Stimulated activated CD8-positive, alpha-beta memory T cell treated with anti-CD3 and anti-CD28 coated beads, Interleukin-7, amount 100 ng/mL, for 24 hours (primary cell): ENCODE measurements at places on chromosomes 13 and 19.

- peak; percentile 22 for DNase-seq
Measured at GRCh38 chr13:31742097-31742734, 2.9 kb downstream of the RXFP2 start.

GRCh38 chr13:44438234-44438579 lies 64.6 kb downstream of the SERP2 start:
- DNase-seq, result no peak

DNA sequence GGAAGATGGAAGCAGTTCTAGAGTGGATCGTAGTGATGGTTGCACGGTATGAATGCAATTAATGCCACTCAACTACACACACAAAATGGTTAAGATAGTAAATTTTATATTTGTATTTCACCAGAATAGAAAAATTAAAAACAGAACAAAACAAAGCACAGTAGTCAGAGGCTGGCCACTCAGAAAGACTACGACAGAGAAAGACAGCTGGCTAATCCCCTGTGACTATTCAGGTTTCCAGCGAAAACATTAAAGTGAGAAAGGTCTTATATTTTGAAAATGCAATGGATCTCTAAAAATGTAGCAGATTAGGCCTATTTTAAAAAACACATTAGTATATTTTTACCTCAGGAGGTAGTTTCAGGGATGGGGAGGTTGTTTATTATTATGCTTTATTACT lies 131.3 kb upstream of the POSTN start:
- DNase-seq, result no peak

DNA sequence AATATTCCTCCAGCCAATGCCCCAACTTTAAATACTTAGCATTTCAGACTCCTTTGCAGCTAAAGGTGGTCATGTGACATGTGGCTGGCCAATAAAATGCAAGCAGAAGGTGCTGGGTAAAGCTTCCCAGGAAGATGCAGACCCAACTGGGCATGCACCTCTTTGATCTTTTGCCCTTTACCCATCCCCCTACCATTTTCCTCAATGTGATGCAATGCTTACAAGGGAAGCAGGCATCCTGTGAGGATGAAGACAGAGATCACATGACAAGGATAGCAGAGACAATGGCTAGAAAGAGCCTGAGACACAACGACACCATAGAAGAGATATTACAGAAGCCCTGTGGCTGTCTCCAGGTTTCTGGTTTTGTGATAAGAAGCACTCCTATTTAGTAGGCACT lies 2.1 kb upstream of the WASF3 start:
- DNase-seq, result no peak

DNA sequence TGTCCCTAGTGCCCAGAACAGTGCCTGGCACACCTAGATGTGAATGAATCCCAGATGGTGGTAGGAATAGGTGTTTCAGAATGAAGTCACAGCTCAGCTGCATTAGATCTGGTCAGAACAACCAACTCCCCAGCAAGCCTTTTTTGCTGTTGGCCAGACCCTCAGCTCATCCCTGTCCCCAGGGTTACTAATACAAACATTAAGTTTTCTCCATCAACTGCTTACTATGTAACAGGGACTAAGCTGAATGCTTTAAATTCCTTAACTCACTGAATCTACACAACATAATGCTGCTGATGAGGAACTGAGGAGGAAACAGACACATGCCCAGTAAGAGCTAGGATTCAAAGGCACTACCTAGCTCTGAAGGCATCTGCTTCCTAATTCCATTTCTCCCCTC lies 18.8 kb downstream of the SMG9 start:
- no peak for DNase-seq

DNA sequence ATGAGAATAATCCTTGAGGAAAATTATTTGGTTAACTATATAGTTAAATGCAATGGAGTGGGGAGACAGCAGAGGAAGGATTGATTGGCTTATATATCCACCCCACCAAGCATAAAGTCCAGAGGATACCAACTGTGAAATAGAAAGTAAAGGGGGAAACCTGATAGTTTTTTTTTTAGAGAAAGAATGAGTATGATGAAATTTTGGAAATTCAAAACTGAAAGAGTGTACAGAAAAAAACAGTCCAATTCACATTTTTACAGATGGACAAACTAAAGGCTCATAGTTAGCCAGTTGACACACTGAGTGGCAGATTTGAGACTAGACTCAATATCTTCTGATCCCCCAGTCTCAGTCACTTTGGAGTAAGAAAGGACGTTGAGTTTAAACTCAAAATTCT lies 51.1 kb downstream of the FNDC3A start:
- DNase-seq, result no peak

DNA sequence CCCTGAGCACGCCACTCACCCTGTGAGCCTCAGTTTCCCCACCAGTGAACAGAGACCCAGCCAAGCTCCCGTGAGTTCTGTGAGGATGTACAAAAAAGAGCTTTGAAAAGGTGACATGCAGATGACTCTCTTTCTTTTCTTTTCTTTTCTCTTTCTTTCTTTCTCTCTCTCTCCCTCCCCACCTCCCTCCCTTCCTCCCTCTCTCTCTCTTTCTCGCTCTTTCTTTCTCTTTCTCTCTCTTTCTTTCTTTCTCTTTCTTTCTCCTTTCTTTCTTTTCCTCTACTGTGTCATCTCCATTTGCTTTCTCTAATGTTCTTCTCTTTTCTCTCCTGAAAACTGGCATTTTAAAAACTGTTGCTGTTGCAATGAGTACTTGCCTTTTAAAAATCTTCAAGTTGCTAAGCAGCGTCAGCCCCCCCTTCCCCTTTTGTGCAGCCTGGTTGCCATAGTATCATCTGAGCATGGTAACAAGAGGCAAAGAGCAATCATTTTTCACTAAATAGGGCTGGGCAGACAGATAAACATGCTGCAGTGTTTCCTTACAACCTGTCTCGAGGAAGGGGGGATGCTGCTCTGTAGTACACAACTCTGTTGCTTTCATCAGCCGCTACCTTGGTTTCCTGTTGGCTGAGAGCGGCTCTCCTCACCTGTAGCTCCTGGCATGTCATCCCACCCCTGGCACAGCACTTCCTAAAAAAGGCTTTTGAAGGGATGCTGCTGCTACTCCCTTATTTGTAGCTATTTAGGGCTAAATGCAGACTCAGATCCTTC lies 108.7 kb upstream of the MBNL2 start:
- no peak for DNase-seq

GRCh38 chr19:44719262-44719701 lies 20.3 kb downstream of the CEACAM16 start:
- DNase-seq, result no peak

DNA sequence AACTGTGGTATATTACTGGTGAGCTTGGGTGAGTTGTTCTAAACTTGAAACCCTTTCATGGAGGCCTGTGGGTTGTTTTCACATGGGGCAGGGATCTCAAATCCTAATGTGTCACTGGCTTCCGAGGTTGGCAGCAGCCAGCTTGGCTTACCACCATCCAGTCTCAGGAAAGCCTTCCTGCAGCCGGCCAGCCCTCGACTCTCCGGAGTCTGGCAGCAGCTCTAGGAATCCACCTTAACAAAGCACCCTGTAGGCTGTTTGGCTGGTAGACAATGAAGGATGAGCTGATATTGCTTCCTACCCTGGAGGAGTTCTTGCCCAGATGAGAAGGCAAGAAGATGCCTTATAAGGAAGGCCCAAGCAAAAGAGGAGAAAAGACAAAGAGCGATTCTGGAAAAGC lies 188.3 kb downstream of the KLF12 start:
- no peak for DNase-seq

DNA sequence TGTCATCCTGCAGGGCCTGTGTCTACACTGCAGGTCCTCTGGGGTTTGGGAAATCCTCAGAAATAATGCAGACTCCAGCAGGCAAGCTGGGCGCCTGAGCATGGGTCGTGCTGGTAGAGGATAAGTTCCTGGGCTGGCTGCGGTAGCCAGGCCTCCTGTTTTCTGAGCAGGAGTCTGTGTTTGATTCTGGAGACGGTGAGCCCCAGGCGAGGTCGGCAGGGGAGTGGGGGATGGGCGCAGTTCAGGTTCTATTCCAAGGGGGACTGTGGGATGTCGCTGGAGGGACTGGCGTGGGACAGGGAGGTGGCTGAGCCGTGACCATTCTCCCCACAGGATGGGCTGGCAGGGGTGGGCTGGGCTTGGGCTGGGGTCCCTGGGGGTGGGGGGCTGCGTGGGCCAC lies 154.7 kb downstream of the KDM4B start:
- DNase-seq, result no peak

- DNase-seq, result no peak
Measured at GRCh38 chr19:40688987-40689338, 1.5 kb downstream of the NUMBL start.

GRCh38 chr19:40623403-40624251 lies 22.5 kb downstream of the LTBP4 start:
- no peak for DNase-seq

- DNase-seq, result no peak
Measured at GRCh38 chr13:50573066-50573465, 270.4 kb downstream of the DLEU7 start.

GRCh38 chr13:35512271-35512920 lies 35.9 kb upstream of the MAB21L1 start:
- DNase-seq, result no peak

- DNase-seq, result no peak
Measured at GRCh38 chr19:1840541-1841115, 7.7 kb downstream of the REXO1 start.

DNA sequence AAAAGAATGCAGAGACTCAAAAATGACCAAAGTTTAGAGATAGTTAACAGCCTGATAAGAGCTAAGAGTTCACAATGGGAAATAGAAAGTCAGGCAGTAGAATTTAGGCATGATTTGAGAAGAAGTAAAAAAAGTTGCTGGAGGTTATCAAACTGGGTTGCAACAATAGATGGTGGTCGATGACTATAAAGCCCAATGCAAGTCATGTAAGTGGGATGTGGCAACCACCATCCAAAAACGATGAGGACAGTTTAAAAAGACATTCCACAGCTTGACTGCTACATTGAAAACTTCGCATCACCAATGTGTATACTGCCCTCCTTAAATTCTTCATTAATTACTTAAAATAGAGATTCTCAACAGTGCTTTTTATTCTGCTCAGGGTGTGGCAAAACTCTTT lies 19.7 kb downstream of the ELF1 start:
- DNase-seq, result no peak

- no peak for DNase-seq
Measured at GRCh38 chr19:2494084-2494446, 18.1 kb downstream of the GADD45B start.

- DNase-seq, result no peak
Measured at GRCh38 chr19:48443256-48443655, 2.5 kb upstream of the GRWD1 start.

DNA sequence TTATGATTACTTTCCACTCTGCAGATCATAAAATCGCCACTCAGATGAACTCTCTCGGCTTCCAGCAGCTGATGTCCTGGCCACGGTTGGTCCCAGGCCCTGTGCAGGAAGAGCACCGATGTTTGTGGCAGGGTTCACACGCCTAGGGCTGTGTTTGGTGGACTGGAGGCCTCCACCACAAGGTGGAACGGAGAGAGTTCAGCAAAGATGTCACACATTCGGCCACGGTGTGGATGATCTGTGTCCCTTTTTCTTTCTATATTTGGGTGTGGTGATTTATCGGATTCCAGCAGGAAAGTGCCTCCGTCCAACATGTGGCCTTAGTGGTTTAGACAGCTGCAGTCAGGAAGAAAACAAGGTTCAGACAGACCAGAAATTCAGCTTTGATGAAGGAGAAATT lies 521 bp upstream of the SHISA2 start:
- no peak for DNase-seq

DNA sequence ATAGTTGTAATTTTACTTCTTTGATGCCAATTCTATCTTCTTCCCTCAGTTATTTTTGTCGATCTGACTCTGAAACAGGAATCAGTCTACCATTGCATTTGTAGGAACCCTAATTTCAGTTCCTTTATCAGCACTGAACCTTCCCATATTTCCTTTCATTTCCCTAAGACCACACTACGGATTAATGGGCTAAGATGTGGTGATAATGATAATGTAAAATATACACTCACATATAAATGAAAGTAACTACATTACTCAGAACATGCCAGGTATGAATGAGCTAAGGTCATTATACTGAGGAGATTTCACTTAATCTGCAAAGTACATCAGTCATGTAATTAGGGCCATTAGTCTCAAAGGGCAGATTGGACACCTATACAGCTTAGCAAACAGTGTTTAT lies 60.2 kb upstream of the RFC3 start:
- DNase-seq, result no peak

DNA sequence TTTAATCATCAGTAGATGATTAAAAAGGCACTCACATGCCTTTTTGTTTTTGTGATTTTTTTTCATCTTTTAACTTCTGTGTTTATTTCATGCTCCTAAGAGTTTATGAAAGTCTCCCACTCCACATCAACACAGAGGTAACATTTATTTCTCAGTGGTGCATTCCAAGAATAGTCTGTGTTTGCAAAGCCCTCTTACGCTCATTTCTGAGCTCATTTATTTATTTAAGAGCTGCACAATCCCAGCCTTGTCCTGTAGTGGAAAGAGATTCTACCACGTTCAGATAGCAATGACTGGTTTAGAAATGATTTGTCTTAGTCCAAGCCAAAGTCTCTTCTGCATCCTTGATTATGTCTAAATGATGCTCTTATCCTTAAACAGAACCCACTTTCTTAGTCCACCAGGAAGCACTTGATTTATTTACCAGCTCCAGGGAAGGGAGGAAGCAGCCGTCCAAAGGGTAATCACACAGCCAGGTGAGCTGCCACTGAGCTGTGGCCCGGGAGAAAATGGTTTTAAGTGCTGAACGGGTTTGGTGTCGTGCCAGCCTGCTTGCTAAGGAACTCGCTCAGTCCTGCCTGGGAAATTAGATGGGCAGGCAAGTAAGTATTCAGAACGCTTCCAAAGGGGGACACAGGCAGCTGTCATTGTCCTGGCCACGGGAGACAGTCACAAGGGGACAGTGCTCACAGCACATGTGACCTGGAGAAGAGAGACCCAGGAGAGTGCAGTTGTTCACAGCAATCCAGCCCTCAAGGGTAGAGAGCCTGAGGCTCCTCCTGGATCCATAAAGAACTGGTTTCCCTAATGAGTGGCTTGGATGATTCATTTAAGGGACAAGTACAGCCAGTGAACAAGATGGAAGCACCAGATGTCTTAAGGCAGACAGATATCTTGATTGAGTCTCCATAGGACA lies 131.8 kb upstream of the WASF3 start:
- DNase-seq, result no peak

DNA sequence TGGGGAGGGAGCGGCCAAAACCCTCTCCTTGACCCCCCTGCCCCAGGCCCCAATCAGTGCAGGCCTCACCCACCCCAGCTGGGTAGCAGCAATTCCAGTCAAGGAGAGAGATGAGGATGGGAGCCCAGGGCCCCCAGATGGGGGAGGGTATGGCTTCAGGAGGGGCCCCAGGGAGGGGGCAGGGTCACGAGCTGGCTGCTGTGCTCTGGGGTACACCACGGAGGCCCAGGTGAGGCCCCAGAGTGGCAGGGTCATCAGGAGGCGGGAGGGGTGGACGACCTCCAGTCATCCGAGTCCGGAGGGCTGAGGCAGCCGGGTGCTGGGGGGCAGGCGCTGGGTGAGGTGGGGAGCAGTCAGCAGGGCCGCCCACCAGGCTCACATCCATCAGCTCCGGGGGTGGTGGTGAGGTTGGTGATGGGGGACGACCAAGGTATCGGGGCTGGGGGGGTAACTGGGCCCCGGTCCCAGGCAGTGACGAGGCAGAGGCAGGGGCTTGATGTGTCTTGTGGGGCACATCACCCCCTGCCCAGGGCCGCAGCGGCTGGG lies 8.4 kb downstream of the DYRK1B start:
- no peak for DNase-seq

- no peak for DNase-seq
Measured at GRCh38 chr13:110234532-110234931, 72.4 kb downstream of the COL4A1 start.

GRCh38 chr19:29793116-29793727 lies 18.6 kb upstream of the CCNE1 start:
- no peak for DNase-seq

GRCh38 chr19:51417107-51417809 lies at the start of gene SIGLEC10:
Gene SIGLEC10, minus strand, starts transcription at chr19:51417642. Its CDS starts 61 bp downstream, at chr19:51417581.
- no peak for DNase-seq
